ENCODE measurements at places on chromosomes 2 and 18.
A peak's percentile ranks its signal among the peaks of the same experiment; 100 is the strongest.

- no peaks in the 10 kb centered on the region for H3K4me1 ChIP-seq
- no peak overlapping the region for H3K4me3 ChIP-seq
- no peaks in the 10 kb centered on the region for H3K36me3 ChIP-seq
Measured at GRCh38 chr2:203623661-203624060, 82.8 kb upstream of the CD28 start.

GRCh38 chr2:11343368-11343649 is 1.1 kb downstream of the ROCK2 start:
- no peaks in the 10 kb centered on the region for H3K27me3 ChIP-seq
- peaks cover 2% of the 10 kb centered on the region for H3K4me1 ChIP-seq
- peak overlapping the region; percentile 40 for H3K27ac ChIP-seq
- DNase-seq, result no peak
- H3K36me3 ChIP-seq, result no peaks in the 10 kb centered on the region

GRCh38 chr2:42329736-42330135 is 31.3 kb downstream of the COX7A2L start:
- DNase-seq, result no peak
- H3K27me3 ChIP-seq, result no peaks in the 10 kb centered on the region
- H3K4me1 ChIP-seq, result no peaks in the 10 kb centered on the region
- H3K27ac ChIP-seq, result no peak overlapping the region
- H3K36me3 ChIP-seq, result peaks cover 16% of the 10 kb centered on the region
- H3K4me3 ChIP-seq, result no peak overlapping the region

DNA sequence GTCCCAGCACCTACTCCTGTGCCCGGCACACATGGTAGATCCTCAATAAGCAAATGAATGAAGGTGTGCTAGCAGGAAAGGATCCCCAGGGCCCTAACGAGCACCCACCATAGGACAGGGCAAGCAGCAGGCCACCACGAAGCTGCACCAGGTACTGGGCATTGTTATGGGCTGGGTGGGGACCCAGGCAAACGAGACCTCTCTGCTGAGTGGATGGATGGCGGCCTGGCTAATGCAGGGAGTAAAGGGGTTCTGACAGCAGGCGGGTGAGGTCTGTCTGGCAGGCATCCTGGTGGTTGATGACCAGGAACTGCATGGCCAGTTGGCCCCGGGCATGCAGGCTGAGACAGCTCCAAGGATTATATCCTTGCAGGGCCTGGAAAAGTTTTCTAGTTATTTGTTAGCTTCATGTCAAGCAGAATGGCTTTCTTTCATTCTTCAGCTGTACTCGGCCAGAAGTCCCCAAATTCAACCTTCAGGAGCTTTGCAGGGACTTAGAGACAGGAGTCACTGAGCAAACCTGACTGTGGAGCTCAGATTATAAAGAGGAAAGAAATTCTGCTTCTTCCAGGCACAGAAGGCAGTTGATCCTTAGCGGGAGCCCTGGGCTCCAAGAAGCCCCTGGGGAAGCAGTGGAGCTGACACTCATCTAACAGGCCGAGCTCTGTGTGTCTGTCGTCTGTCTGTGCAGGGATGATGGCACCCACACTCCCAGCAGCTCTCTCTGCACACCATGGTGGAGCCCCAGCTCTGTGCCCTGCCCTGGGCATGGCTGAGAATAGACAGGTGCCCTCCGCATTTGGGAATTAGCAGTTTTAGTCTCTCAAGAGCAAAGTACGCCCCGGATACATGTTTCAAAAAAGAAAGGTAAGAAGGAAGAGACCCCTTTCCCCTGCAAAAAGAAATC is 51.2 kb downstream of the SDC1 start:
- no peak overlapping the region for H3K27ac ChIP-seq
- H3K4me3 ChIP-seq, result no peak overlapping the region
- DNase-seq, result no peak
- H3K36me3 ChIP-seq, result no peaks in the 10 kb centered on the region

Measured in mesendoderm (in vitro differentiated cells).